ENCODE measurements at places on chromosomes 6 and 20.

GRCh38 chr6:140003217-140003616, 628.8 kb upstream of the CITED2 start:
- no peak for DNase-seq

DNA sequence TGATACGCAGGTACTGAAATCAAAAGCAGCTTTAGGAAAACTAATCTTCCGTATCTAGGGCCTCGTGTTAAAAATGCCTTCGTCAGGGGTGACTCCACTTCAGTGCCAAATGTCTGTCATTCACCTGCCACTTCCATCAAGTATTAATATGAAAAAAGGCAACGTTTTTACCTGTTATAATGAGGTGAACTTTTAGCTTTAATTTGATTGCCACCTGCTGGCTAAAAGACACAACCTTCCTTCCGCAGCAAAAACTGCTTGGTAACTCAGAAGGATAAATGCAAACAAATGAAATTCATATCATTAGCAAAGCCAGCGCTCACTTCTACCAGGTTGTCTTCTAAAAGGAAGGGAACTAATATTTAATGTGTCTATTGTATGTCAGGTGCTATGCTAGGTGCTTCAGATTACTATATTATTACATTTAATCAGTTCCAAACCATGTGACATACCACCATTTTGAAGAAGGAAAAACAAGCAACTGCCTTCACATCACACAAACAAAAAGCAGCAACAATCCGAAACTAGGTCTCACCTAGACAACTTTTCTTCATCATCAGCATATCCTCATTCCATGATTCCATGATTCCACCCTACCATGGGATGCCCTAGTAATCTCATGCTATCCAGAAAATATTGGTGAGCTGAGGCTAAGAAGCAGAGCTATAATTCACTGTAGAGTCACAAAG, 20.6 kb upstream of the ARHGAP18 start:
- no peak for DNase-seq

DNA sequence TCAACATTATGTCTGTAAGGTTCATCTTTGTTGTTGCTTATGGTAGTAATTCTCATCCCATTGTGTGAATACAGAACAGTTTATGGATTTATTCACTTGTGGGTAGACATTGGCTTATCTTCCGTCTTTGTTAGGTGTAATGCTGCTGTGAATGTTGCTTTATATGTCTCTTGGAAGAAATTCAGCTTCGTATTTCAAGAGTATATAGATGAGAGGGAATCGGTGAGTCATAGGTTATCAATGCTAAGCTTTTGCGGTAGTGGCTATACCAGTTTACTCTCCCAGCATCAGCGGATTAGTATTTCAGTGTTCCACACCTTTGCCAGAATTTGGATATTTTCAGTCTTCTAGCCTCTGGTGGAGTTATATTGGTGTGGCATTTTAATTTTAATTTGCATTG, 77.8 kb downstream of the ZFAND3 start:
- DNase-seq = peak; percentile 52

- no peak for DNase-seq
Measured at GRCh38 chr20:16694161-16694560, 35.7 kb upstream of the SNRPB2 start.

DNA sequence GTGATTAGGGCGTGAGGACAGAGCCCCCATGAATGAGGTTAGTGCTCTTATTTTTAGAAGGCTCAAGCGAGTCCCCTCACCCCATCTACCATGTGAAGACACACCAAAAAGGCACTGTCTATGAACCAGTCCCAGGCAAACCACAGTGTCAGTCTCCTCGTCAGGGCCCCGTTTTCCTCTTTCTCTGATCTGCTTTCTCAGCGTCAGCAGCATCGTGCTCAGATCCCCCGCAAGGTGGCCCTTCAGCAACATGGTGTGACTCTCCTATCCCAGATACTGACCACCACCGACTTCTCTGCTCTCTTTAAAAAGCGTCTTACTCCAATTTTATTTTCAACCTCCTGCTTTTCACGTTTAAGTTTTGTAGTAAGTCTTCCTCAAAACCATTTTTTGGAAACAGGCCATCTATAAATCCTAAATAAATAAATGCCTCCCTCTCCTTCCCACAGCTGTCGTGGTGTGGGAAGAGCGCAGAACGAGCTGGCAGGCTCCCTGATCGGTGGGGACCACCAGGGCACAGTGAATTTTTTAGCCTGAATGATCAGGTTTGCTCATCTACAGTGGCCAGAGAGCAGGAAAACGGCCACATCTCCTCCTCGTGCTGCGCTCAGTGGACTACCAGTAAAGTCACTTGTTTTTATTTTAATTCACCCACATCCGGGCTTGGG, 113.1 kb downstream of the BMP7 start:
- DNase-seq = no peak

- DNase-seq = no peak
Measured at GRCh38 chr6:155399062-155399744, 56.4 kb downstream of the NOX3 start.
